ENCODE measurements at places on chromosomes 3 and 15.

- DNase-seq = no peak
Measured at GRCh38 chr3:147394884-147395225, 11.5 kb downstream of the ZIC4 start.

- DNase-seq = no peak
Measured at GRCh38 chr3:130462089-130462488, 54.9 kb upstream of the COL6A6 start.

- DNase-seq = no peak
Measured at GRCh38 chr3:98809557-98809956, 46.4 kb downstream of the ST3GAL6 start.

DNA sequence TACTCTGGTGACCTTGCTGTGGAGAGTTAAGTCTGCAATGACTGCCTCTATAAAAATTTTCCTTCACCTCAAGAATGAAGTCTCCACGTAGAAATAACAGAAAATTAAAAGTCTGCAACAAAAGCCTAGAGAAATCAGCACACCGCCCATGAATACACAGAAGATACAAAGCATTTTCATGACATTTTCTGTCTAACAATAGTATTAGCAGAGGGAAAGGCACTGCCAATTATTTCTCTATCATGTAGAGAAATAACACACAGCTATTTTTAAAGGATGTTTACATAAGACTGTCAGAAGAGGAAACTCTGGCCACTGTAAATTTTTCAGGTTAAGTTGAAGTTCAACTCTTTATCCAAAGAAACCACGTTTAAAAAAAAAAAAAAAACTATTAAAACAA, 80.8 kb downstream of the GSK3B start:
- no peak for DNase-seq

DNA sequence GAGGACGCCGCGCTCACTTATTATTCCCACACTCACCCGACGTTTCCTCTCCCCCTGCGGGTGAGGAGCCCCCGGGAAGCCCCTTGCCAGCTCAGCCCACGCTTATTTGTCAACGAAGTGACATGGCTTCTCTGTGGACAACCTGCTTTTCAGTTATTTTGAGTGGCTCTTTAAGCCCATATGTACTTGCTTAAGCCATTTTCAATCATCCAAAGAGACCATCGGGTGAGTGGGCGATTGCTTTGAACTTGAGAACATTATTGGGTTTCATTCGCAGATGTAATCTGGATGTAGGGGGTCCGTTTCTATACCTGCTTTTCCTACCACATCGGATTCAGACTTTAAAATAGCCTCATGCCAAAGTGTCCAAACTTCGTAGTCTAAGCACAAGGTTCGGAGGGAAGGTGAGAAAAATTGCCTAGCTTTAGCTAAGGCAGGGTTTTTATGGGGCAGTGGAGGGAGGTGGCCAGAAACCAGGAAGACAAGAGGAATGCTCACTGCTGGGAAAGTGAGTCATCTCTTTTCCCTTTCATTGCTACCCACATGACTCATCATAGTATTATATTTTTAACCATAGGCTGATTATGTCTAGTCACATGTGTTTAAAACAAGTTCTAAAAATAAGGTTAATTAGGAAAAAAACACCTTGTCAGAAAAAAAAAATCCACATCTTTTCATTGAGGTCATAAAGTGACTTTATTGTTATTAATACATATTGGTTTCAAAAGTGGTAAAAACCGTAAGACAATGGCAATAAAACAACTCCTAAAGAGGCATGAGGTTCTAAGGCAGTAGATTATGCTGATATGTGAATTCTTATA, 773.1 kb upstream of the NR2F2 start:
- no peak for DNase-seq
